Thyroid gland (tissue), 4 donors: ENCODE measurements at places on chromosomes 7 and 10. TPM values are rescaled to one million over a fixed set of nuclear protein-coding genes. Genes with fewer than 3 reads are reported as not detected.

The ZNF485 gene
- 1.5 TPM for total RNA-seq

The CFAP43 gene
- 16.9 TPM for total RNA-seq

The AFAP1L2 gene
- 135 TPM for total RNA-seq

The CAMK2B gene
- 18.9 TPM for total RNA-seq
